H1 (cell line): ENCODE measurements at places on chromosomes 12 and 14. TPM values are rescaled to one million over a fixed set of nuclear protein-coding genes. Genes with fewer than 3 reads are reported as not detected.

Gene CLEC2A
- total RNA-seq, result 2.8 and 3.7 TPM in 2 replicates

- DNase-seq, result no peak
Measured at GRCh38 chr12:68699486-68699885, 12.7 kb downstream of the NUP107 start.

GRCh38 chr12:62749586-62749985 lies 185.4 kb downstream of the PPM1H start:
- DNase-seq, result no peak

DNA sequence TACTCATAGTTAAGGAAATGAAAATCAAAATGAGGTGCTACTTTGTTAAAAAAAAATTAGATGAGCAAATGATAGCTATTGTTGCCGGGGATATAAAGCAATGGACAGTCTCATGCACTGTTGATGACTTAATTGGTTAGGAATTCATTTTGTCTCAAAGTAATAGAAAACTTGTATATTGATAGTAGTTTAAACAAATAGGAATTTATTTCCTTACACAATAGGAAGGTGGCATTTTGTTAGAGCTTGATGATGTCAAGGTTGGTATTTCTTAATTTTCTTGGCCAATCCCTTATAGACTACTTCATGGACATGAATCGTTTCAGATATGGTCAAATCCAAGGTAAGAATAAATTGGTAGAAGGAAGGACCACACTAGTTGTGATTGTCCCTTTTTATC lies 7.8 kb downstream of the PRPF39 start:
- DNase-seq, result no peak

Gene DDIT3
- 4.9 TPM in 2 replicates for total RNA-seq

- no peak for DNase-seq
Measured at GRCh38 chr12:67980391-67980790, 8.9 kb upstream of the IFNG-AS1 start.
